ENCODE measurements at places on chromosomes 2 and 18. TPM values are rescaled to one million over a fixed set of nuclear protein-coding genes. Genes with fewer than 3 reads are reported as not detected.

ALS2 gene
- total RNA-seq: 12.7 TPM

PIAS2 gene
- total RNA-seq: 37.1 TPM

ASAP2 gene
- 0.34 TPM for total RNA-seq

CEBPZ gene
- 43.4 TPM for total RNA-seq

LAMA3 gene
- total RNA-seq: 1.2 TPM

ATP6V1B1 gene
- not detected for total RNA-seq

REG3G gene
- total RNA-seq: not detected

OXER1 gene
- not detected for total RNA-seq

SOX11 gene
- total RNA-seq: not detected

CYRIA gene
- total RNA-seq: 0.48 TPM

All from activated naive CD4-positive, alpha-beta T cell treated with anti-CD3 and anti-CD28 coated beads, Interleukin-2, amount 10 ng/mL, durations not matched to agents 5 hours and 36 hours (primary cell).